Activated effector memory CD4-positive, alpha-beta T cell treated with Interleukin-2 at 50 U/mL for 16 hours (primary cell): ENCODE measurements at places on chromosomes 13 and 19.
A peak's percentile ranks its signal among the peaks of the same experiment; 100 is the strongest.

DNA sequence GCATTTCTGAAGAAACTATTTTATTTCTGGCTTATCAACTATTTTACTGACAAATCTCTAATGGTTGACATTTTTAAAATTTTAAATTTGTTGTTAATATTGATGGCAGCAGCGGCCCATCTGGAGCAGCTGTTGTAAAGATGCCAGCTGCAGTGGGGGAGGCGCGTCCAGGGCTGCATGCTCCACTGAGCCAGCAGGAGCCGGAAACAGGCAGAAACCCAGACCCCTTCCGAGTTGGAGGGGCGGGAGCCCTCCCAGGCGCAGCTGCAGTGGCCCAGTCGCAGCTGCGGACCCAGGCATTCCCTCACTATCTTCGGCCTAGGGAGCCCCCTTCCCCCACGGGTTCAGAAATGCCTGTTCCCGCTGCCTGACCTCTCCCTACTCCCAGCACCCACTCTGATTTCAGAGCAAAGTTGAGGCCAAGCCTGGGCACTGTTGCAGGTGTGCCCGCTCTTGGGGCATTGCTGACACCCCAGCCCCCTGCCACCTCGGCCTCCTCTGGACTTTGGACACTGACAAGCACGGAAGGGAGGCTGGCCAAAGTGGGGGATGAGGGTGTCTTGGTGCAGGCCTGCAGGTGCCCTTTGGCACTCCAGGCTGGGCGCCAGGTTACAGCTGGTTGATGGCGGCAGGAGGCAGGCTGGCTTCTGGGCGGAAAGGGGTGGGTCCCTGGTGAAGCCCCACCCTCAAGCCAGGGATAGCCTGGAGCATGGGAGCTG lies 69.2 kb downstream of the PIBF1 start:
- DNase-seq, result no peak

DNA sequence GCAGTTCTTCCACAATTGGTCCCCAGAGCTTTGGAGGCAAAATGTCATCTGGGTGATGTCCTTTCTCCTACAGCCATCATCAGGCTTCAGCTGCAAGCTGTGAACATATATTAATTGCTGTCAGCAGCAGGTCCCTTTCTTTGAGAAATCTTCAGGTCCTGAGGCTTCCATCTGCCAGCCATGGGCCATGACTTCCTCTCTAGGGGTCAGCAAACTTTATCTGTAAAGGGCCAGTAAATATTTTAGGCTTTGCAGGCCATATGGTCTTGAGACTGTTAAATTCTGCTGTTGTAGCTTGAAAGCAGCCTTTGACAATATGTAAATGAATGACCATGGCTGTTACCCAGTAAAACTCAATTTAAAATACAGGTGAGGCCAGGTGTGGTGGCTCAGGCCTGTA lies 27.1 kb downstream of the SERP2 start:
- DNase-seq, result no peak

DNA sequence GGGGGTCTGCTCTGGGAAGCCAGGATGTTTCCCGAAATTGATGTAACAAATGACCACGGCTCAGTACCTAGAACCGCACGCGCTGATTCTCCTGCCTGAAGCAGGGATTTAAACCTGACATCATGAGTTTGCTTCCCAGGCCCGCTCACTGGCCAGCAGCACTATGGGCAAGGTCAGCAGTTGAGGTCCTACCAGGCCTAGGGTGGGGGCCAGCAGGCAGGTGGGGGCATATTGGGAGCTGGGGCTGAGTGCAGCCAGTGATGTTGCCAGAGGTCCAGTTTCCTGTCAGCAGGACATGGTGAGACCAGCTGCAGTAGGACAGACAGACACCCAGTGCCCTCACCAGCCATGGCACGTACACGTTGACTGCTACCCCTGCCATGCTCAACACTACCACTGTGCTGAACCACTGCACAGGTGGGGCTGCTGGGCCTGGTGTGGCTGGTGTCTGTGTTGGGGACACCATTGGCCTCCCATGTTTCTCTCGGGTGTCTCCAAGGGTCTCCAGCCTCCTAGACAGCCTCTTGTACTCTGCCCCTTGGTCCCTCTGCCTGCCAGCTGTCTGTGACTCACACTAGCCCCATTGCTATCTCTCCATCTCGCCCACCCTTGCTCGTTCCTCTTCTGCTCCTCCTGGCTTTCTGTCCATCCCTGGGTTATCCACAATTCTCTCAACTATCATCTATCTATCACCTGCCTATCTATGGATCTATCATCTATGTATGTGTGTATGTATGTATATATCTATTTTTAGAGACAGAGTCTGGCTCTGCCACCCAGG lies 1.1 kb upstream of the C19orf85 start:
- no peak for DNase-seq

GRCh38 chr19:43923875-43924274 lies 11.2 kb downstream of the ZNF45 start:
- DNase-seq, result no peak

DNA sequence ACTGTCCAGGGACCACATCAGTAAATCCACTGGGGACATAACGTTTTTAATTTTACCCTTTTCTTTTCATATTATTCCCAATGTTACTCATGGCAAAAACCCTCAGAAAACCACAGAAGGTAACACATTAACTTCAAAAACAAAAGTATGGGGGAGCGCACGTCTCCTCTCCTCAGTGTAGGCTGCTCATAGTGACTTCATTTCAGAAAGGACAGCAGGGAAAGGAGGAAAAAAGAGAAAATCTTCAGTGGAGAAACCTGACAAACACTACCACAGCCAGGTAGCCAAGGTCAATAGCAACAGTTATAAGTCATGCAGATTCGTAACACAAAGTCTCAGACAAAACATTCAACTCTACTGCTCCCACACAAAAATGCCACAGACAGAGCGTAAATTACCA lies 21.4 kb downstream of the DZIP1 start:
- no peak for DNase-seq

DNA sequence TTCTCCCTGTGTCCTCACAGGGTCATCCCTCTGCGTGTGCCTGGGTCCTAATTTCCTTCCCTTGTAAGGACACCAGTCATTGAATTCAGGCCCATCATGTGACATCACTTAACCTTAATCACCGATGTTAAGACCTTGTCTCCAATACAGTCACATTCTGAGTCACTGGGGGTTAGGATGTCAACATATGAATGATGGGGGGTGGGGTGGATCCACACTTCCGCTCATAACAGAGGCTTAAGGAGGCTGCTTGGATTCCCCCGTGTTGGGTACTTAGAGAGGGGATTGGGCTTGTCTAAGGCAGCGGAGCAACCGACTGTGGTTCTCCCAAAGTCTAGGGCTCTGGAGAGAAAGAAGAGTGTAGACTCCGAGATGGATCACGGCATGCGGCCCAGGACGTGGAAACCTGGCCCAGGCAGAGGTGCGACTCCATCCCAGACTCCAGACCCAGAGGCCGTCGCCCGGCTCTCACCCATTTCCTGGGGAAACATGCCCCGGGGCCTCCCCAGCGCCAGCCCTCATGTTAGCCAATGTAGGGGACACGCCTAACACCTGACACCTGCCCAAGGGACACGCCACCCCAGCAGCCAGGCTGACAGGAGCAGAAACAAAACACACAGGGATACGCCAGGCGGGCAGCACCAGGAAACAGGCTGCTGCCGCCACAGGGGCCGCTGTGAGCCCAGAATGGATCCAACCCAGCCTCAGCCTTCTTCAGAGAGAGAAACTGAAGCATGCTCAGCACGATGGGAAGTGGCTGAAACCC lies 17.1 kb upstream of the IGLON5 start:
- no peak for DNase-seq

DNA sequence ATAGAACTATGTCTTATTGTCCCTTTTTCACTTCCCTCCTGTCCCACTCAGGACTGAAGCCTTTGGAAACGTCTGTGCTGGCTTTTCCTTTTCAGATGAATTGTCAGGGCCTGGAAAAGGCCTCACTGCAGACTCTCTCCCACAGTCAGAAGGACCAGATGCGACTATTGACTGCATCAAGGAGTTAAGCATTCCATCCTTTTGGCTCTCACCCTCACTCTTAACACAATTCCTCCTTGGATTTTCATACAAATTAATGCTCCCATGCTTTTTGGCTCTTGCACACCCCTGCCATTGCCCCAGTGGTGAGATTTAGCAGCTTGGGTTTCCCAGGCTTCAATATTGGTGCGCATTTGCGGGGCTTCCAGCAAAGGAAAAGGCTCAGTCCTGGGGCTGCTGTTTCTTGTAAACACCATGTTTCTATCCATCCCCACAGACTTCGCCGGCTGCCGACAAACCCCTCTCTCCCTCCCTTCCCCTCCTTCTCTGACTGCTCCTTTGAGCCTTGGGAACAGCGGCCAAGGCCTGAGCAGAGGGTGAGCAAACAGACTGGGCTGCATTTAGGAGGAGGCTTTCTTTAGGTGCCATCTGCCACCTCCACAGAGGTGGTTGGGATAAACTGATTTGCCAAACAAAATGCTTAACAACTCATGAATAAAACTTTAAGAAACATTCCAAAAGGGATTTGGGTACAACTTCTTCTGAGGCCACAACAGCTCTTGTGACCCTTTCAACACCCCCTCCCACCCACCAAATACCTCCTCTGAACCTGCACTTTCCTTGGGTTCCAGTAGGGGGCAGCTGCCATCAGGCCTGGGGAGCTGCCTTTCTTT lies 48.6 kb upstream of the PCDH8 start:
- DNase-seq, result no peak

GRCh38 chr13:106145997-106146864 lies 389.2 kb downstream of the EFNB2 start:
- no peak for DNase-seq

DNA sequence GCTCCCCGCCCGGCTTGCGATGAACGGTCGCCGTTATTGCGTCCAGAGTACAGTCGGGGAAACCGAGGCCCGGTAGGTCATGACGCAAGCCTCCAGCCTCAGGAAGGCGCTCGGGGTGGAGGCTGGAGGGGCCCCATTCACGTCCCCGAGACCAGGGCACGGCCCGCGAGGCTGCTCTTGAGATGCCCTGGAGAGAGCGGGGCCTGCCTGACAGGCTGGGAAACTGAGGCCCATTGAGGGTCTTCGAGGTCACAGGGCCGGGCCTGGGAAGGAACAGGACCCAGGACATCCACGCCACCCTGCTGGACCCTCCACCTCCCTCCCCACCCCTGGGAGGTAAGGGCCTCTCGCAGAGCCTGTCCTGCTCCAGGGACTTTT lies 367 bp downstream of the NDUFS7 start:
- DNase-seq, result no peak

DNA sequence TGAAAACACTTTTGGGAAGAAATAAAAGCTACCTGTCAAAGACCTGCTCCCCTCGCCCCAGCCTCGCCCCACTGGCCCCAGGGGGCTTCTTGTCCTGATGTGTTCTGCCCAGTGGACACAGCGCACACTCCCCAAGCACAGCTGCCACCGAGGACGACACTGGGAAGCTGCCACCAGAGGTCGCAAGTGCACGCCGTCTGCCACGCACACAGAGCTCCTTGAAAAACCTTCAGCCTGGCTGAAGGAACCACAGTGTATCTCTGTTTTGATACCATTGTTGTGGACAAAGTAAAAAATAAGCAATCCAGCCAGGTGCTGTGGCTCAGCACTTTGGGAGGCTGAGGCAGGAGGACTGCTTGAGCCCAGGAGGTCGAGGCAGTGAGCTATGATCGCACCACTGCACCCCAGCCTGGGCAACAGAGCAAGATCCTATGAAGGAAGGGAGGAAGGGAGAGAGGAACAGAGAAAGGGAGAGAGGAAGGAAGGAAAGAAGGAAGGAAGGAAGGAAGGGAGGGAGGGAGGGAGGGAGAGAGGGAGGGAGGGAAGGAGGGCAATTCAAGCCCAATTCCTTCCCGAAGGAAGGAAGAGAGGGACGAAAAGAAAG lies 57.3 kb downstream of the CEBPG start:
- DNase-seq, result peak; percentile 50

DNA sequence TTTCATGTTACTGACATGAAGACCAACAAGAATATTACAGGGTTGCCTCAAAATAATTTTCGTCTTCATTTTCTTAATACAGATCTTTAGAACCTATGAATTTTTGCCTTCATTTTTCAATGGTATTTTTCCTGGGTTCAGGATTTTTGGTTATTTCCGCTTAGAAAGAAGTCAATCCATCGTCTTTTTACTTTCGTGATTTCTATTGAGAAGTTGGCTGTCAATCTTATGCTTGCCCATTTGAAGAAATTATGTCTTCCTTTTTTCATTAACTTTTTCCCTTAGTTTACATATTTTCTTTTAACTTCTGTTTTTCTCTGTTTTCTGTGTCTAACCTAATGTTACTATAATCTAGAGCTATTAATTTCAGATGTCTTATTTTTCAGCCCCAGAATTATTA lies 868.9 kb upstream of the SLC10A2 start:
- DNase-seq, result no peak

- peak; percentile 25 for DNase-seq
Observed at GRCh38 chr19:4267101-4267900, 11.8 kb upstream of the SHD start.

GRCh38 chr13:33978653-33979052 lies 160.7 kb downstream of the RFC3 start:
- DNase-seq, result no peak

DNA sequence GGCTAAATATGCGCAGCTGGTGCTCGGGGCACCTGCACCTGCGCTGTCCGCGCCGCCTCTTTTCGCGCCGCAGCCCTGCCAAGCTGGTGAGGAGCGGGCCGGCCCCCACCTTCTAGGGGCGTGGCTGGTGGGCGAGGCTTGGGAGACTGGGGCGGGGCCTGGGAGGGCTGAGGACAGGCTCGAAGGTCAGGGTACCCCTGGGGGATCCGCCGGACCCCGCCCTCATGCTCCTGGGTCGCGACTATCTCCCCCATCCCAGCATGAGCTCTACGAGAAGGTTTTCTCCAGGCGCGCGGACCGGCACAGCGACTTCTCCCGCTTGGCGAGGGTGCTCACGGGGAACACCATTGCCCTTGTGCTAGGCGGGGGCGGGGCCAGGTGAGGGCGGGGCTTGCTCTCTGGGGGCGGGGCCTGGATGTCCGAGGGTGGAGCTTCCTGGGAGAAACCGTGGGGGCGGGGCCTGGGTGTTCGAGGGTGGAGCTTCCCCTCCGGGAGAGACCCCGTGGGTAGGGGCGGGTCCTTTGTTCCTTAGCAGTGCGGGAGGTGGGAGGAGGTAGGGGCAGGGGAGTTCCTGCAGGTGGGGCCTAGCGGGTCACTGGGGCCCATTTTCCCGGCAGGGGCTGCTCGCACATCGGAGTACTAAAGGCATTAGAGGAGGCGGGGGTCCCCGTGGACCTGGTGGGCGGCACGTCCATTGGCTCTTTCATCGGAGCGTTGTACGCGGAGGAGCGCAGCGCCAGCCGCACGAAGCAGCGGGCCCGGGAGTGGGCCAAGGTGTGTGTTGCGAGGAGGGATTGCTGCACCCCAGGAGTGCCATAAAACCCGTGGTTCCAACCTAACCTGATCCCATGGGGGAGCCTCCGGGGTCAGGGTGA lies 19.7 kb downstream of the PNPLA6 start:
- DNase-seq, result no peak

GRCh38 chr19:2345076-2345475 lies 15.0 kb upstream of the TMPRSS9 start:
- no peak for DNase-seq
